ENCODE measurements at places on chromosomes 2 and 18.

DNA sequence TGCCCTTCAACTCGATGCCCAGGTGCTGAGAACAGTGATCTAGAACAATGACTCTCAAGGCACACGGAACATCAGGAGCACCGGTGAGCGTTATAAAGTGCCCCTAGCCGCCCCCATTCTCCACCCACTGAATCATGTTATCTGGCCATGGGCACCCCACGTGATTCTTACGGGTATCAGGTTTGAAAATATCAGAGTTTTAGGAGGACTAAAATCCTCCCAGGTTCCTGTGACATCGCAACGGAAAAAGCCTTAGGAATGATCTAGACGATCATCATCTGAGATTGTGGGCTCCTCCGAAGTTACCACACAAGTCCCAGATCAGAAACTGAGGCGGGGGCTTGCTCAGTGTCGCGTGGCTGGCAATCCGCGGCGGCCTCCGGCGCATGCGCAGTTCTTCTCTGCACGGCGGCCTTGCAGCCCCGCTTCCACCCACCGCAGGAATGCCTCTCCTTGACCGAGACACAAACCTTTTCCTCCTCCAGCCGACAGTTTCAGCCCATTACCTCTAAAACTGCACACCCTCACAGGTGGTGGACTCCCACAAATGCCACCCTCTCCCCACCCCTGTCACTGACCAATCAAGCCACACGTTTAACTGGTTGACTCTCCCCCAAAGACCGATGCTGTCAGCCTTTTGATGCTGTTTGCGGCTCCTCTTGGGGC, 5.8 kb upstream of the MRPL33 start:
- H3K4me3 ChIP-seq, result no peak overlapping the region
- H3K27ac ChIP-seq, result no peak overlapping the region
- no peaks in the 10 kb centered on the region for H3K27me3 ChIP-seq
- peak; percentile 85 for DNase-seq
- no peaks in the 10 kb centered on the region for H3K4me1 ChIP-seq

- peak overlapping the region; percentile 63 for H3K27ac ChIP-seq
- H3K36me3 ChIP-seq, result no peaks in the 10 kb centered on the region
- no peaks in the 10 kb centered on the region for H3K27me3 ChIP-seq
- H3K4me3 ChIP-seq, result peak overlapping the region; percentile 81
- peaks cover 7% of the 10 kb centered on the region for H3K4me1 ChIP-seq
These were observed 1.2 kb downstream of the EPB41L3 start for GRCh38 chr18:5542515-5543035.

DNA sequence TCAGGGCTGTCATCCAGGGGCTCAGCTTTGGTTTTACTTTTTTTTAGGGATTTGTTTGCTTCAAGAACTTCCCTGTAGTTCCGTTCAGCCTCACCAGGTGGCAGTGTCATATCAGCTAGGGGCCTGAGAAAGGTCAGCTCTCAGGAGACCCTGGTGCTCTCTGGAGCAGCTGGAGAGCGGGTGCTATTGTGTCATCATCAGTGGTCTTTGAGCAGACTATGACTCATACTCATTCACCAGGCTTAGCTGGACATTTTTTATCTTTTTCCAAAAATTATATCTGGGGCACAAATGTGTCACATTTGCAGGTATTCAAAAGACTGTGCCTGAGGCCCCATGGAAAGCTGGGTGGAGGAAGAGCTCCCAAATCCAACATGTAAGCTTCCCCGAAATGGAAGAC, 24.4 kb downstream of the ZNF892 start:
- H3K27ac ChIP-seq, result no peak overlapping the region
- H3K4me1 ChIP-seq, result peaks cover 3% of the 10 kb centered on the region
- DNase-seq, result peak; percentile 87
- H3K36me3 ChIP-seq, result no peaks in the 10 kb centered on the region
- H3K4me3 ChIP-seq, result no peak overlapping the region
- H3K27me3 ChIP-seq, result no peaks in the 10 kb centered on the region

DNA sequence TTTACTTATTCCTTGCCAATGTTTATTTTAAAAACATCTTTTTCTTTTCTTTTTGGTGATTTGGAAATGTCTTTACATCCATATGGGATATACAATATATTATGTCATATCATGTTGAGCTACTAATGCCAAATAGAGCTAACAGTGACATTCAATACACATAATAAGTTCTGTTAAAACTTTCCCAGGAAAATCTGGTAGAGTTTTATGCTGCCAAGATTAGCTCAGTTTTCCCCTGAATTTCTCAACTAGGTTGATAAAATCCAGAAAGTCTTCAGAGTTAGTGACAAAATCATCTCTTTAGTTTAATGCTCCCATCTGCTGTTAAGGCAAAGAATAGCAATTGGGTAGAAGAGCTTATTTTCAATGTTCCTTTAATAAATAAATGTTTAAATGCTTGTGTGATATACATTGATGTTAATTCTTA, 9.9 kb downstream of the COL3A1 start:
- H3K27me3 ChIP-seq, result no peaks in the 10 kb centered on the region
- no peak overlapping the region for H3K4me3 ChIP-seq
- DNase-seq, result no peak
- no peaks in the 10 kb centered on the region for H3K4me1 ChIP-seq

- H3K36me3 ChIP-seq, result no peaks in the 10 kb centered on the region
- H3K27me3 ChIP-seq, result no peaks in the 10 kb centered on the region
- no peak overlapping the region for H3K4me3 ChIP-seq
These were observed 11.9 kb upstream of the SLC40A1 start for GRCh38 chr2:189592353-189592984.

DNA sequence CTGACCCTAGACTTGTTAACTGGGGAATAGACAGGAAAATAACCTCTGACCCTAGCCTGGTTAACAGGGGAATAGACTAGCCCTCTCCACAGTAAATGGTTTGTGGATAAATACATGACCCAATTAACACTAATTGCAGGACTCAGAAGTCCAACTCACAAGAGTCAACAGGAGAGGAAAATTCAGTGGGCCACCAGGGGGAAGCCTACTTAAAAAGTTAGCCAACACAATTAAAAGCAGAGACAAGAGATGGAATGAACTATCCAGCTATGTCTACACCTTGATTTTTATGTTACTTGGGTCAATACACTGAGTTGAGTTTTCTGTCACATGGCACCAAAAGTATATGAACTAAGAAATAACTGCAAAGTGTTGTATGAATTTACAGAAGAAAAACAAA, 158.8 kb upstream of the SLC39A10 start:
- H3K27me3 ChIP-seq, result no peaks in the 10 kb centered on the region
- H3K27ac ChIP-seq, result no peak overlapping the region
- H3K4me3 ChIP-seq, result no peak overlapping the region
- H3K36me3 ChIP-seq, result no peaks in the 10 kb centered on the region

- no peaks in the 10 kb centered on the region for H3K27me3 ChIP-seq
- peak; percentile 61 for DNase-seq
- H3K27ac ChIP-seq, result no peak overlapping the region
- no peaks in the 10 kb centered on the region for H3K36me3 ChIP-seq
- H3K4me1 ChIP-seq, result no peaks in the 10 kb centered on the region
These were observed 106.9 kb downstream of the GFPT1 start for GRCh38 chr2:69279931-69280681.

- no peak overlapping the region for H3K4me3 ChIP-seq
- H3K4me1 ChIP-seq, result peaks cover 2% of the 10 kb centered on the region
- H3K27me3 ChIP-seq, result no peaks in the 10 kb centered on the region
- H3K36me3 ChIP-seq, result no peaks in the 10 kb centered on the region
- no peak overlapping the region for H3K27ac ChIP-seq
These were observed 37.2 kb upstream of the SLC35G4 start for GRCh38 chr18:11572201-11572600.

DNA sequence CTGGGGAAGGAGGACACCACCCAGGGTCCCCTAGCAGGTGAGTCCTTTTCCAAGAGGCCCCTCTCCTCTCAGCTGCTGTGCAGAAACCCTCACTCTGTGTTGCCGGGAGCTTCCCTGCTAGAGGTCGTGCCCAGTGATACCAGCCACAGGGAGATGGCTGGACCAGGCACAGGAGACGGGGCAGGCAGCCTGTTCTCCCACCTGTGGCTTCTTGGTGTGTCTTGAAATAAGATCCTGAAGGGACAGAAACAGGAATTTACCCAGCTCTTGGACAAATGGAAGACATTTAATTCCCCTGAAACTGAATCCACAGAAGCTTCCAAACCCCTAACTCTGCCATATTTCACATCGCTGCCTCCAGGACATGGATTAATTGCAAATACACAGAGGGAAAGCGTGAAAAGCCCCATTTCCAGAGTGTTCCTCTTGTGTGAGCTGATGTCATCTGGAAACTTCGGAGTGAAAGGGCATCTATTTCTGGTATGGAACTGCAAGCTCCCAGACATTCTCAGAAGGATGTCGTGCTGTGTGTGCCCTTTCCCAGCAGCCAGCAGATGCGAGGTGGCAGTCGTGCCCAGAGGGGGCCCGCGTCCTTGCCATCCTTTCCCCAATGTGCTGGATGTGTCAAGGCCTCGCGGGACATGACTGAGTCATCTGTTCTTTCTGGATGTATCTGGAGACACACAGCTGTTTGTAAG, 177.7 kb downstream of the SEPTIN10 start:
- H3K27me3 ChIP-seq, result no peaks in the 10 kb centered on the region
- H3K36me3 ChIP-seq, result no peaks in the 10 kb centered on the region
- no peaks in the 10 kb centered on the region for H3K4me1 ChIP-seq

- H3K4me1 ChIP-seq, result peaks cover 4% of the 10 kb centered on the region
- DNase-seq, result no peak
- no peak overlapping the region for H3K27ac ChIP-seq
- H3K4me3 ChIP-seq, result no peak overlapping the region
- H3K27me3 ChIP-seq, result no peaks in the 10 kb centered on the region
These were observed 3.8 kb upstream of the RPS7 start for GRCh38 chr2:3571284-3571683.

- no peaks in the 10 kb centered on the region for H3K36me3 ChIP-seq
- H3K27me3 ChIP-seq, result no peaks in the 10 kb centered on the region
- H3K27ac ChIP-seq, result no peak overlapping the region
These were observed 100.1 kb downstream of the WDPCP start for GRCh38 chr2:63488118-63488713.

DNA sequence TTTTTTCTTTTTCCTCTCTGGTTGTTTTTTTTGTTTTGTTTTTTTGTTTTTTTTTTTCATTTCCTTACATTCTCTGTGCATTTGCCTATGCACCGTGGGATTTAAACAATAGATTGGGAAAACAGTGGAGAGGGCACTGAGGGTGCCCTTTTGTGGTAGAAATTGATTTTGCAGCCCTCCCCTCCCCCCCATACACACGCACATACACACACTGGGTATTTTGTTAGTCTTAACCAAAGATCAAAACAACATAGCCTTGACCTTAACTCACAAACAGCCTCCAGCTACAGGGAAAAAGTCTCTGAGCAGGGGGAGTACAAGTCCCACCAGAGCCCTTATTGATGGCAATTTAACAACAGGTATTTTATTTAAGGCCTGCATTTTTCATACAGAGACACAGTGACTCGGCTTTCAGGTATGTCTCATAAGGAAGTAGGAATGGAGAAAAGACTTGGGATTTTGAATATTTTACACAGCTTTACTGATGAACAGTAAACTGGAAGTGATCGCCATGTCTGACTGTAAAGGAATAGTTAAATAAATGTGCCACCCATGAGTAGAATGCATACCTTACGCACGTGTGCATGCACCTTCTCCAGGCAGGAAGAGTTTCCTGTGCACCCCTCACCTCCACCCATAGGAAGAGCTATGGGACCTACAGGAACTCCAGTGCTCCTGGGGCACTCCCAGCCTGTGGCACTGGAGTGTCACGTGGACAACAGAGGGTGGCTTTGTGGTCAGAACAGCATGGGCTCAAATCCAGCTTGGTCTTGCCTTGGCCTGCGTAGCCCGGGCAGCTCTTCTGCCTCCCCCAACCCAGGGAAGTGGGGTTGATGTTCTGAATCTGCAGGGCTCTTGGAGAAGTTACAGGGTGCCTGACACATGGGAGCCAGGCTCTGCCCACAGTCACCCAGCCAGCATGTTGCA, 266.4 kb downstream of the ANAPC1 start:
- no peak overlapping the region for H3K4me3 ChIP-seq
- no peaks in the 10 kb centered on the region for H3K36me3 ChIP-seq
- H3K27me3 ChIP-seq, result no peaks in the 10 kb centered on the region

DNA sequence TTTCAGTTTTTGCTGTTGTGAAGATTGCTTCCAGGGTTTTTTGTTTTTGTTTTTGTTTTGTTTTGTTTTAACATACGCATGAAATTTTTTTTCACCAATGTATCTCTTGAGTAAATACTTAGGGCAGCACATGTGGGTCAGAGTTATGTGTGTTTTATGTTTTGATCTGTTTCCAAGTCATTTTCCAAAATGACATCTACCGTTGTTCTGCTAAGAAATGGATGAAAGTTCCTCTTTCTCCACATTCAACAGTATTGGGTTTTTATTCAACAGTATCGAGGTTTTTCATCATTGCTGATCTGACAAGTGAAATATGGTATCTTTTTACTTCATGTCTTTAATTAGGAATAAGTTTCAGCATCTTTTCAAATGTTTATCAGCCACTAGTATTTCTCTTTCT, 16.7 kb downstream of the RNF144A start:
- no peaks in the 10 kb centered on the region for H3K4me1 ChIP-seq
- H3K4me3 ChIP-seq, result no peak overlapping the region
- H3K36me3 ChIP-seq, result no peaks in the 10 kb centered on the region
- no peak for DNase-seq
- no peaks in the 10 kb centered on the region for H3K27me3 ChIP-seq

- no peak overlapping the region for H3K4me3 ChIP-seq
- no peak for DNase-seq
- H3K4me1 ChIP-seq, result no peaks in the 10 kb centered on the region
- H3K27ac ChIP-seq, result no peak overlapping the region
- no peaks in the 10 kb centered on the region for H3K36me3 ChIP-seq
- no peaks in the 10 kb centered on the region for H3K27me3 ChIP-seq
These were observed 162.7 kb downstream of the EIPR1 start for GRCh38 chr2:3214806-3215404.

DNA sequence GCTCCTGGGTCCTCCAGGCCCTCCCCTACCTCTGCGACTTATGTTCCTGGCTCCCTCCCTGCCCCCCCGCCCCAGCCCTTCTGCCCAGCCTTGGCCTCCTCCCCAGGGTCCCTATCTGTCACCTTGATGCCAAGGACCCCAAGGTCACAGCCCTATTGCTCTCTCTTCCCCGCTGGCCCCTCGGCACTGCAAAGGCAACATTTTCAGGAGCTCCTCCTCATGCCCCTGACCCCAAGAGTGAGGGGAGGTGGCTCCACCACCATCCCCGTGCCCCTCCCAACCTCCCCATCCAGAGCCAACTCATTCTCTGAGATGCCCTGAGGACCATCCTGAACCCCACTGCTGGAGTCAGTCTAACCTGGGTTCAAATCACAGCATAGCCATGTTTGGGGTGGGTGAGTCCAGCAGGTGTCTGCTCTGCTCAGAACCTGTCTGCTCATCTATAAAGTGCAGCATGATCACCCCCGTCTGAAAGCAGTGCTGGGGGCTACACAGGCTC, 11.7 kb downstream of the LIMS2 start:
- peaks cover 5% of the 10 kb centered on the region for H3K27me3 ChIP-seq
- no peak overlapping the region for H3K27ac ChIP-seq
- H3K4me1 ChIP-seq, result peaks cover 32% of the 10 kb centered on the region
- no peak overlapping the region for H3K4me3 ChIP-seq
- DNase-seq, result no peak
- no peaks in the 10 kb centered on the region for H3K36me3 ChIP-seq

DNA sequence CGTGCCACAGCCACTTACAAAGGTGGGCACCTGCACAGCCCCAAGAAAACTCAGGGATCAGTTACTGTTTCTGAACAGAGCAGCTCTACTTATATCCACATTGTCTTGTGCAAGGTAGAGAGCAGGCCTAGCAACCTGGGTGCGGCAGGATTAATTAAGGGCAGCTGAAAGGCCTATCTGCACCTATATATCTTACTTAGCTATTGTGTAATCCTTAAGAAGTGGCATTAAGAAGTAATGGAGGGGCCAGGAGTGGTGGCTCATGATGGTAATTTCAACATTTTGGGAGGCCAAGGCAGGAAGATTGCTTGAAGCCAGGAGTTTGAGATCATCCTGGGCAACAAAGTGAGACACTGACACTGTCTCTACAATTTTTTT, 12.8 kb upstream of the ARL5A start:
- DNase-seq, result no peak
- peaks cover 15% of the 10 kb centered on the region for H3K4me1 ChIP-seq
- no peaks in the 10 kb centered on the region for H3K27me3 ChIP-seq
- H3K36me3 ChIP-seq, result no peaks in the 10 kb centered on the region
- peak overlapping the region; percentile 2 for H3K27ac ChIP-seq
- H3K4me3 ChIP-seq, result no peak overlapping the region
